Hepatocyte (in vitro differentiated cells): ENCODE measurements at places on chromosomes 1 and 21.

GRCh38 chr21:26120828-26121227 is 49.7 kb downstream of the APP start:
- no peak for DNase-seq

DNA sequence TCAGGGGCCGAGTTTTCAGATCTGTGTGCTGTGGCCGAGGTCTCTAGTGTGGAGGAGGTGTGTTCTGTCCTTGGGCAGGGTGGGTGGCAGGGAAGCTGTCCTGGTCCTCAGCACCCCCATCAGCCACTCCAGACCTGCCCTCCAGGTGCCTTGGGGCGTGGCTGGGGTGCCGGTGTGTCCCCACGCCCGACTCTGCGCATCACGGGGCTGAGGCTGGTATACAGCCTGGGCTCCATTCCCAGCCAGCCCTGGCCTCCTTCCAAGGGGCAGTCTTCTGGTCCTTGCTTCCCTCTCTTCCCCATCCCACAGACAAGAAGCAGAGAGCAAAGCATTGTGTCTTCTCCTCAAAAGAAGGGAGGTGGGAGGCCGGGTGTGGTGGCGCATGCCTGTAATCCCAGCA is 4.0 kb downstream of the SAMD11 start:
- DNase-seq = no peak

GRCh38 chr1:244439391-244440032 is 12.2 kb downstream of the ADSS2 start:
- no peak for DNase-seq

DNA sequence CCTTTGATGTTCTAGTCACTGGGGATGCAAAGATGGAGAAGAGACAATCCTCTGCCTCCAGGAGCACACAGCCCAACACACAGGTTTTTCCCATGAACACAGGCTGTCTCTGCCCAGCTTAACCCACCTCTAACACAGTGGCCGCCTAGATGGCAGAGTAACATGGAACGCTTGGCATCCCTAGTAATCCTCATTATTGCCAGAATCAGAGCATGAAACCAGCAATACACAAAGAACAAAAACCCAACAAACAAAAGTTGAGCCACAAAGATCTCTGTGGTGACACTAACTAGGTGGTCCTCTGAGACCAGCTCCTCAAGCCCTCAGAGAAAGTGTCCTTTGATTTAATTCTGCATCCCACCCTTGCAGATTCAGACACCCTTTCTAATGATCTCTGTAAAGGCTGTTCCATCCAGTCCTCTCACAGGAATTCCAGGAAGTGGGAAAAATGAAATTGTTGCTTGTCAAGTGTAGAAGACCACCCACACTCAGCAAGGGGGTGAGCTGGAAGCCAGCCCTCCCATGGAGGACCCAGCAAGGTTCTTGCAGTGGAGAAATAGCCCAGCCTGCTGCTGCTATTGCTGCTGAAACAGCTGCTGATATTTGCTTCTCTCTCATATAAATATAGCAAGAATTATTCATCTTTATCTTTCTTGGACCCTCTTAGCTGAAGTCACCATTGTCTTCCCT is 7.4 kb upstream of the ATP2B4 start:
- DNase-seq = no peak

- DNase-seq = no peak
Measured at GRCh38 chr1:54001591-54001990, 16.4 kb downstream of the LDLRAD1 start.

DNA sequence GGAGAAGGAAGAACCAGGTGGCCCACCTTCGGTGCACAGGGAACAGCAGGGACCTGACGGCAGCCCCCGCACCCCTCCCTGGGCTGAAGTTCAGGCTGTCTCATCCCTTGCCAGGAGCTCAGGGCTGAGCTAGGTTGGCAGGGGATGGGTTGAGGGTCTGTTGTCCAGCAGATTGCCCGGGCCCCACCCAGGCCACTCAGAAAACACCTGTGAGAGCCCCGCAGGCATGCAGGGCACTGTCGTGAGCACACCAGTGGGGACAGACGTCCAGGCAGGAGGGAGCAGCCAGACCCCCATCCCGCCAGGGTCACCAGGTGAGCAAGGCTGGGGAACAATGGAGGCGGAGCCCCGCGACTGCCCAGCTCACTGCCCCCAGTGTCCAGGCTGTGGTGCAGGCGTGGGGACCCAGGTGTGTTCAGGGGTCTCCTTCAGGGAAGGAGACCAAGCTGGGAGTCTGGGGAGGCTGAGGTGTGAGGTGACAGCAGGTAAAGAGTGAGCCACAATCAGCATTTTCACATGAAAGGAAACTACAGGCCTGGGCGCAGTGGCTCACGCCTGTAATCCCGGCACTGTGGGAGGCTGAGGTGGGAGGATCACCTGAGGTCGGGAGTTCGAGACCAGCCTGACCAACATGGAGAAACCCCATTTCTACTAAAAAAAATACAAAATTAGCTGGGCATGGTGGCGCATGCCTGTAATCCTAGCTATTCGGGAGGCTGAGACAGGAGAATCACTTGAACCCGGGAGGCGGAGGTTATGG is 9.4 kb upstream of the SAMD11 start:
- no peak for DNase-seq
